Suprapubic skin (tissue), 4 donors: ENCODE measurements at places on chromosomes 5 and 9. TPM values are rescaled to one million over a fixed set of nuclear protein-coding genes. Genes with fewer than 3 reads are reported as not detected.

FOXD4L5 gene
- not detected for total RNA-seq

GRIN3A gene
- total RNA-seq, result 0.21 TPM

SPOCK1 gene
- total RNA-seq, result 3.9 TPM

PNPLA7 gene
- total RNA-seq, result 12.2 TPM

ITGA2 gene
- 29.3 TPM for total RNA-seq

NR2F1 gene
- total RNA-seq, result 0.68 TPM

EIF4E1B gene
- not detected for total RNA-seq

- no peak overlapping the region for H3K27ac ChIP-seq
- no peaks in the 10 kb centered on the region for H3K36me3 ChIP-seq
- peaks cover 7% of the 10 kb centered on the region for H3K4me1 ChIP-seq
- no peak overlapping the region for H3K4me3 ChIP-seq
Measured at GRCh38 chr9:72431036-72431435, 66.0 kb upstream of the ZFAND5 start.

DNA sequence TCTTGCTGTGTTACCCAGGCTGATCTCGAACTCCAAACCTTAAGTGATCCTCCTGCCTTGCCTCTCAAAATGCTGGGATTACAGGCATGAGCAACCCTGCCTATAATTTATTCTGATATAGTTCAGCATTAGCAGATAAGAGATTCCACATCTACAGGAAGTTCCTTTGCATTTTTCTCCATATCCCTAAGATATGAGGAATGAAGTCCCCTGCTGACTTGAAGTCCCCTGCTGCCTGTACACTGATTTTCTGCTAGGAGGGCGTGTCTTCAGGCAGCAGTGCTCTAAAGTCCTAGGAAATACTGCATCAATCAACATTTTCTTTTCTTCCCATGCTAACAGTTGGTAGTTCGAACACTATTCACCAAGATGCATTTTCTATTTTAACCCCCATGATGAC is 105.8 kb downstream of the ARHGAP26 start:
- no peaks in the 10 kb centered on the region for H3K36me3 ChIP-seq
- H3K27me3 ChIP-seq, result no peaks in the 10 kb centered on the region
- no peak overlapping the region for H3K27ac ChIP-seq
- no peak for DNase-seq
- peaks cover 36% of the 10 kb centered on the region for H3K4me1 ChIP-seq
- H3K4me3 ChIP-seq, result no peak overlapping the region

DNA sequence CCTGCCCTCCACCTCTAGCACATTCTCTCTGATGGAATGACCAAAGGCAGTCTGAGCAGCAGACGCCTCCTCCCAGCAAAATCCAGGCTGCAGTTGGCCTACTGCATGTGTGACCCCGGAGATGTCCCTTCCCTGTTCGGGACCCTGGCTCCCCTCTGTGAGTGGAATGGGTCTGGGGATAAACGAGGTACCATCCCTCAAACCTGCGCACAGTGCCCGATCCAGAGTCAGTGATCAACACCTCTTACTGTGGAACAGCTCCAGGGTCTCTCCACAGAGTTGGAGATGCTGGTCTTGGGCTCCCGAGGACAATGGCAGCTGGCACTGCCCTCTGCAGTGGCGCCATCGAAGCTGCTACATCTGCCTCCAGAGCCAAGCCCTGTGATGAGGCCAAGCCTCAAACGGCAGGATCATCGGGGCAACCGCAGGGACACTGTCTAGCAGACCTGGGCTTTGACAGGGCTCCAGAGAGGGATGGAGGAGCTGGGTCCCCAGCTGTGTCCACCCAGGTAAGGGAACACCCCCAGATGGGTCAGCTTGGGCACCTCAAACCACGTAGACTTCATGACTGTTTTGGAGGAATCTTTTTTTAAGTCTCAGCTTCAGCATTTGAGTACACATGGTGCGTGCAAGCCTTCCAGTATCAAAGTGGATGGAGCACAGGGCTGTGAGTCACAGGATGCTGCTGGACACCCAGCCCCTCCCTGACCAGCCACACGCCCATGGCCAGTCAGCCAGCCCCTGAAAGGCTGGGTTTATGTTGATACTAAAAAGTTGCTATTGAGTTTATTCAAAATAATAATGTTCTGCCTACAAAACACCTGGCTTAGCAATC is 13.0 kb downstream of the MED10 start:
- H3K4me1 ChIP-seq, result no peaks in the 10 kb centered on the region
- DNase-seq, result no peak
- peaks cover 43% of the 10 kb centered on the region for H3K36me3 ChIP-seq
- H3K4me3 ChIP-seq, result no peak overlapping the region
- no peak overlapping the region for H3K27ac ChIP-seq
- no peaks in the 10 kb centered on the region for H3K27me3 ChIP-seq

- DNase-seq, result no peak
- no peak overlapping the region for H3K27ac ChIP-seq
- H3K4me1 ChIP-seq, result peaks cover 19% of the 10 kb centered on the region
- H3K4me3 ChIP-seq, result no peak overlapping the region
- peaks cover 26% of the 10 kb centered on the region for H3K27me3 ChIP-seq
- no peaks in the 10 kb centered on the region for H3K36me3 ChIP-seq
Measured at GRCh38 chr9:34555936-34556525, 33.2 kb upstream of the ENHO start.

GRCh38 chr5:116553366-116553765 is 21.3 kb downstream of the SEMA6A start:
- no peak for DNase-seq
- H3K4me3 ChIP-seq, result no peak overlapping the region
- no peaks in the 10 kb centered on the region for H3K27me3 ChIP-seq
- no peak overlapping the region for H3K27ac ChIP-seq

DNA sequence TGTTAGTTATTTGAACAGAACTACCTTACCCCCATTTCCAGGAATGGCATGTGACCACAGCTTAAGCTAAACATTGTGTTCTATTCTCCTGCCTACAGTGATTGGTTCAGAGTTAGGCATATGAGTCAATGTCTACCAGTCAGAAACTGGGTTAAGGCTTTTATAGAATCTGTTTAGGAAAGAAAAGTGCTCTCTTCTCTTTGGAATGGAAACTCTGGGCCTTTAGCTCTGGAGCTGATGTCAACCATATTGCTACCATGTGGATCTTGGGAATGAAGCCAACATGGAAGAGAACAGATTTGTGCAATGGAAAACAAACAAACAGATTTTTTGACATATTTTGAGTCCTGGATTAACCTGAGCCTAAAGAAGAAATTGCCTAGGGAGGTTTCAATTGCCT is 488.9 kb upstream of the TNC start:
- no peaks in the 10 kb centered on the region for H3K4me1 ChIP-seq
- no peak overlapping the region for H3K4me3 ChIP-seq
- H3K27ac ChIP-seq, result no peak overlapping the region
- peaks cover 9% of the 10 kb centered on the region for H3K27me3 ChIP-seq
- DNase-seq, result no peak

GRCh38 chr5:168023191-168023590 is 268.3 kb upstream of the WWC1 start:
- no peaks in the 10 kb centered on the region for H3K27me3 ChIP-seq
- no peaks in the 10 kb centered on the region for H3K36me3 ChIP-seq
- H3K4me3 ChIP-seq, result no peak overlapping the region
- no peak overlapping the region for H3K27ac ChIP-seq

DNA sequence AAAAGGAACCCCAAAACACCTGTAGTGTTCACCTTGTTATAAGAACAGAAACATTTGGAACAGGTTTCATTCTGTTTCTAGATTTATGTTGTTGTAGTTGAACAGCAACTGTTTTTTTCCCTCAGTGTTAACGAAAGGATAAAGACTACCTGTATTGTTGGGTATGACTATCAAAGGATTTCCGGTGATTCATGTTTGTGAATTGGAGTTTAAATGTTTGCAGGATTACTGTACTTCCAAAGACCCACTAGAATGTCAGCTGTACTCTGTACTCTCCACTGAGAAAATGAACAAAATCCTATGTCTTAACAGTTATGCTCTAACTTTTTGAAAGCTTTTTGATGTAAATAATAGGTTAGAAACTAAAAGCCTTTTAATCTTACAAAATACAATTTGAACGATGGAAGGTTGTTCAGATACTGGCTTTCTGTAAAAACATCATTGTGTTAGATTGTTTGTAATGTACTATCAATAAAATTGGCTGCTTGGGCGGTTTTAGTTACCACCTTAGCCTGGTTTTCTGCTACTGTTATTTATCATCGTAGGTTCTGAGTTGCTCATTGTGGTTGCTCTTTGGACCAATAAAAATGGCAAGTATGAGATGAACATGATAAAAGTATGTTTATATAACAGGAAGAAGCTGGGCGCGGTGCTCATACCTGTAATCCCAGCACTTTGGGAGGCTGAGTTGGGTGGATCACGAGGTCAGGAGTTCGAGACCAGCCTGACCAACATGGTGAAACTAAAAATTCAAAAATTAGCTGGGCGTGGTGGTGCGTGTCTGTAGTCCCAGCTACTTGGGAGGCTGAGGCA is 44.1 kb downstream of the DCP2 start:
- no peaks in the 10 kb centered on the region for H3K4me1 ChIP-seq
- H3K27me3 ChIP-seq, result no peaks in the 10 kb centered on the region
- peaks cover 32% of the 10 kb centered on the region for H3K36me3 ChIP-seq
- DNase-seq, result no peak
- H3K4me3 ChIP-seq, result no peak overlapping the region
- no peak overlapping the region for H3K27ac ChIP-seq

DNA sequence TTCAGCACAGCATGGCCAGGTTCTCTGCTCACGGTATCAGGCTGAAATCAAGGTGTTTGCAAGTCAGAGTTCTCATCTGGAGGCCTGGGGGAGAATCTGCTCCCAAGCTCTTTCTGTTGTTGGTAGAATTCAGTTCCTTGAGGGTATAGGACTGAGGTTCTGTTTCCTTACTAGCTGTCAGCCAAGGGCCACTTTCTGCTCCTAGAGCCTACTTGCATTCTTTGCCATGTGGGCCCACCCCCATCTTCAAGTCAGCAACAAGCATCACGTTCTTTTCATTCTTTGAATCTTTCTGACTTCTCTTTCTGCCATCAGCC is 7.4 kb upstream of the CDC42SE2 start:
- no peaks in the 10 kb centered on the region for H3K36me3 ChIP-seq
- peaks cover 24% of the 10 kb centered on the region for H3K4me1 ChIP-seq
- no peak overlapping the region for H3K27ac ChIP-seq
- no peaks in the 10 kb centered on the region for H3K27me3 ChIP-seq

DNA sequence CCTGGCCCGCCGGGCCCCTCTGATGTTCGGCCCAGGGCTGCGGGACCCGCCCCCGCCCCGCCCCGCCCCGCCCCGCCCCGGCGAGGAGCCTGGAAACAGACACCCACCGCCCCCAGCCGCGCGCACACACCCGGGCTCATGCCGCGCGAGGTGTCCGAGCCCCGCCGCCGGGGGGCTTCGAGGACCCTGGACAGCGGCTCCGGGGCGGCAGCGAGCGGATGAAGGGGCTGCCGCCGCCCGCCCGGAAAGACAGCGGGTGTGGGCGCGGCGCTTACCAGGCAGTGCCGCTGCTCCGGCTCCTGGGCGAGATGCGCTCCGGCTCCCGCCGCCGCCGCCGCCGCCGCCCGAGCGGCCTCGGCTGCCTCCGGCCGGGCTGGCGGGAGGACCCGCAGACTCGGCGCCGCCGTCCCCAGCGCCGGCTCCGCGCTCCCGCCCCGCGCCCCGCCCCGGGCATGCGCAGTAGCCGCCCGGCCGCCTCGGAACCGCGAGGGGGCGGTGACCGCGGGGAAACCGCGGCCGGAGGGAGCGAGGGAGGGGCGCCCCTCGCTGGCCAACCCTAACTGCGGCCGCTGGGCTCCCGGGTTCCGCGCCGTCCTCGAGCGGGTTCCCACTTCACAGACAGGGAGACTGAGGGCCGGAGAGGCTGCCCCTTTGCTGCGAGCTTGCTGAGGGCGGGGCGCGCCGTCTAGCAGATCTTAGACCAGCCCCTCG is at the start of gene GPRIN1:
TSS of gene GPRIN1 (minus strand) at position 433 of the 711 bp plus-strand sequence. CDS start 10,322 bp downstream, outside the sequence.
- peaks cover 17% of the 10 kb centered on the region for H3K4me1 ChIP-seq
- H3K27me3 ChIP-seq, result peaks cover 33% of the 10 kb centered on the region
- H3K4me3 ChIP-seq, result peak within 1 kb of the TSS; percentile 55
- H3K27ac ChIP-seq, result no peak within 1 kb of the TSS

DNA sequence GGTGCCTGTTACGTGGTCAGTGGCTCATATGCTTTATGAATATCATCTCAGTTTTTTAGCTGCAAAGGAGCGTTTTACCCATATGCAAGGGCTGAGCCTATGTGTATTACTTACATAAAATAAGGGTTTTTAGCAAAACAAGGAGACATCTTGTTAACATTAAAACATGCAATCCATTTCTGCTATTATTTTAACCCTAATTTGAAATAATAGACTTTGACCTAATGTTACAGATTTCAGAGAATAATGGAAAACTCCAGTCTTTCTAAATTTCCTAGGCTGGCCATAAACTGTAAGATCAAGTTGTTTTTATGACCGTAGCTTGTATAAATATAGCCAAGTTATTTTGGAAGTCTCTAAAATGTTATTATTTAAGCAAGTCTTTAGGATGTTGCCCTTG is 121.1 kb upstream of the SEMA6A start:
- no peaks in the 10 kb centered on the region for H3K27me3 ChIP-seq
- DNase-seq, result no peak
- no peaks in the 10 kb centered on the region for H3K36me3 ChIP-seq
- H3K4me3 ChIP-seq, result no peak overlapping the region

GRCh38 chr5:167207081-167207480 is 1084.4 kb upstream of the WWC1 start:
- H3K4me1 ChIP-seq, result no peaks in the 10 kb centered on the region
- no peaks in the 10 kb centered on the region for H3K36me3 ChIP-seq
- no peaks in the 10 kb centered on the region for H3K27me3 ChIP-seq

DNA sequence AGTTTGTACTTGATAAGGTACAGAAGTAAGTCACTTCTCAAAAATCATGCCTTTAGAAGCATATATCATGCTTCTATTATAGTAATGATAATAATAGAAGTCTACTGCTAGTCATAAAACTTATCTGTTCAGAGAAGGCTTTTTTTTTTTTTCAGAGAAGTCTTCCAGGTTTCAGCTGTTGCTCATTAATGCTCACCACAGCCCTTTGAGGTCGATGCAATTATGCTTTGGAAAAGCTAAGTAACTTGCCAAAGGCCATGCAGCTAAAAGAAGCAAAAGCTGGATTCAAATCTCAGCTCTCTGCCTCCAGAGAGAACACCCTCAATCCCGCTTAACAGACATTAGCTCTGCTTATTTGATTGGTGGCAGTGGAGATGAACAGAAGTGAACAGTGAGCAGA is 150.8 kb downstream of the DOCK8 start:
- H3K36me3 ChIP-seq, result peaks cover 7% of the 10 kb centered on the region
- no peaks in the 10 kb centered on the region for H3K27me3 ChIP-seq
- no peak overlapping the region for H3K4me3 ChIP-seq

DNA sequence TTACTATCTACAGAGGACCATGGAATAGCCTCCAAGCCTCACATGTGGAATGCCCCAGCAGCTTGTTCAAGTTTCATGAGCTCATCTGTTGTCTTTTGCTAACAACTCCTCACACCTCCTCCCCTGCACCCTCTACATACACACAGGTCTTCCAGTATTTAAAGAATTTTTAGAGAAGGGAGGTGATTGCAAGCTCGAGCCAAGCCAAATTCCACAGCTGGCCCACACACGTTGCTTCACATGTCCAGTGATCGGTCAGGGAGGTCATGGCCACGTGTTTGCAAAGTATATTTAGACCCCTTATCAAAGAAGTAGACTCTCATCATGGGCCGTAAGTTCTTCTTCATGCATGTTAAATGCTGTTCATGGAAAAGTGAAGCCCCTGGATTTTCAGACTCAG is 281.7 kb downstream of the OSTF1 start:
- H3K27me3 ChIP-seq, result no peaks in the 10 kb centered on the region
- DNase-seq, result no peak
- no peaks in the 10 kb centered on the region for H3K36me3 ChIP-seq
- no peak overlapping the region for H3K4me3 ChIP-seq
- H3K4me1 ChIP-seq, result no peaks in the 10 kb centered on the region
